ENCODE measurements at places on chromosomes 11 and 22. TPM values are rescaled to one million over a fixed set of nuclear protein-coding genes. Genes with fewer than 3 reads are reported as not detected.

The NEFH gene
- total RNA-seq = 0.26 TPM

The RANBP1 gene
- total RNA-seq = 177 TPM

The LIN7C gene
- 69.4 TPM for total RNA-seq

The ISX gene
- total RNA-seq = not detected

The GPR83 gene
- 0.26 TPM for total RNA-seq

The GRM5 gene
- 0.06 TPM for total RNA-seq

The EI24 gene
- total RNA-seq = 91.4 TPM

The CDCA5 gene
- 4.2 TPM for total RNA-seq

The SLC35F2 gene
- total RNA-seq = 1.6 TPM

The SAA4 gene
- not detected for total RNA-seq

The CARNS1 gene
- 0.13 TPM for total RNA-seq

The POU2AF2 gene
- not detected for total RNA-seq

The MOGAT2 gene
- total RNA-seq = not detected
